NCI-H460 (cell line): ENCODE measurements at places on chromosomes 2 and 18. TPM values are rescaled to one million over a fixed set of nuclear protein-coding genes. Genes with fewer than 3 reads are reported as not detected.

GRCh38 chr2:36695746-36696415 is 626 bp upstream of the VIT start:
- no peak for DNase-seq

GKN1 gene
- total RNA-seq = 1.6 and 2.1 TPM in 2 replicates

GRCh38 chr2:128298846-128299507 is 19.7 kb downstream of the HS6ST1 start:
- no peak for DNase-seq

- no peak for DNase-seq
Observed at GRCh38 chr2:71895320-71896161, 252.1 kb downstream of the CYP26B1 start.

CCDC68 gene
- 55.6 and 64.8 TPM in 2 replicates for total RNA-seq
